Activated T-cell treated with anti-CD3 and anti-CD28 coated beads for 4 hours (primary cell): ENCODE measurements at places on chromosomes 2 and 18.

DNA sequence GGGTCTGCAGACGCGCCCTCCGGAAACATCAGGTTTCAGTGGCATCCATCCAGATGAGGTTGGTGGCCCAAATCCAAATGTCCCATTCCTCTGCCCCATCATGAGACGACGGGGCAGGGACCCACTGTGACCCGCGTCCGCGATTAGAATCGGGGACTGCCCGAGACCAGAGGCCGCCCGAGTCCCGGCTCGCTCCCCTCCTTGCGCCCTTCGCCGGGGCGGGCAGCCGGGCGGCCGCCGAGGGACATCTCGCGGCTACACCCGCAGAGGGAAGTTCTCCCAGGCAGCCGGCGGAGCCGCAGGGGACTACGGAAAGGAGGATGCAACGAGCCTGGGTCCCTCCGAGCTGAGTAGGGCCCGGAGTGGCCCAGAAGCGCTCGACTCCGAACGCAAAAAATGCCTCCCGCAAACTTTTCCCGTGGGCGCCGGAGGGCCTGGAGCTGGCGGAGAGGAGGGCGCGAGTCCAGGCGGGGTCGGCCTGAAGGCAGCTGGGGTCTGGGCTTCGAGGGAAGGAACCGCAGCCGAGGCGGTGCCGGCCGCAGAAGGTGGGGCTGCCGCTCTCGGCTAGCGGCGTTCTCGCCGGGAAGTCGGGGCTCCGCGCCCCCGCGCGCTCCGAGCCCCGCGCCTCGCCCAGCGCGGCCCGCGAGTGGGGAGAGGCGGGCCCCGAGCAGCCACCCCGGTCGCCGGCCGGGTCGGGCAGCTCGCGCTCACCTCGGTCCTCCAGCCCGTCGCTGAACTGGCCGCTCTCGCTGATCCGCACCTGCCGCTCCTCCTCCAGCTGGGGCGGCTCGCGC lies 580 bp downstream of the TMEM163 start:
- no peak for DNase-seq

DNA sequence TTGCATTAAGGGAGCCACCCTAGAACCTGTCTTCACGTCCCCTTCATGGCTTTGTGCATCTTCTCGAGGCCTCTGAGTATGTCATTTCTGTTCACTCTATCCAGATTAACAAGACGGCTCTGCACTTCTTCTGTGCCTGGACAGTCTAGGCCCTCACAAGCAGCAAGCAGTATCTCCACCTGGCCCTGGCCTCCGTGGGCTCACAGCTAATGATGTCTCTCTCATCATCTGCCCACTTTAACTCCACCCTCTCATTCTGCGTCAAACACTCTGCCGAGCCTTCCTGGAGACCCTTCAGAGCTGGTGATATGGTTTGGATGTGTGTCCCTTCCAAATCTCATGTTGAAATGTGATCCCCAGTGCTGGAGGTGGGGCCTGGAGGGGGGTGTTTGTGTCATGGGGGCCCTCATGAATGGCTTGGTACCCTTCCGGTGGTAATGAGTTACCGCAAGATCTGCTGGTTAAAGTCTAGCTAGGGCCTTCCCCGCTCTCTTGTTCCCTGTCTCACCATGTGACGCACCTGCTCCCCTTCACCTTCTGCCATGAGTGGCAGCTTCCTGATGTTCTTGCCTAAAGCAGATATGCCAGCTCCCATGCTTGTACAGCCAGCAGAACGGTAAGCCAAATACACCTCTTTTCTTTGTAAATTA lies 132.5 kb upstream of the ID2 start:
- DNase-seq: no peak

DNA sequence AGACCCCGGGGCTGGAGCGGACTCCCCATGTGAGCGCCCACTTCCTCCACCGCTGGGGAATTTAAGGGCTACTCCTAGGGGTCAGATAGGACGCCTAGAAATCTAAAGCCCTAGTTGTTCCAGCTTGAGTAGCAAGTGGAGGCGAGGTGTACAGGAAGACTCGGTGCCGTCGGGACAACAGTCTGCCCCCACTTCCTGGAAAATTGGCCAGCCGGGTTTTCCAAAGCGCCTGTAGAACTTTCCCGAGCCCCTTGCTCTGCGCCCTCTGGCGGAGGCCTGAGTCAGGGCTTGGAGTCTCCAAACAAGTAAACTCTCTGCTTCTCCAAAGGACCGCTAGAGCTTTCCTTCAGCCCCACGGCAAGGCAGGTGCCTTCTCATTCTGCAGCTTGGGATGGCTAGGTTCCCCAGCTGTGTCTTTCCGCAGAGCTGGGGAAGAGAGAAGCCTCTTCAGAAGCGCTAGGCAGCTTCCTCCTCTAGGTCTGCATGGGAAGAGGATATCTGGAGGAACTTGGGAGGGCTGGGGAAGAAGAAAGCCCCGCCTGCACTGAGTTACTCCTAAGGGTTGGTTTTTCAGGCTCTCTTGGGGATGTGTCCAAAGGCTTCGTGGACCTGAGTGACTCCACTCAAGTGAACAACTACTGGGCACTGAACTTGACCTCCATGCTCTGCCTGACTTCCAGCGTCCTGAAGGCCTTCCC lies 681 bp downstream of the SPR start:
- peak; percentile 34 for DNase-seq

DNA sequence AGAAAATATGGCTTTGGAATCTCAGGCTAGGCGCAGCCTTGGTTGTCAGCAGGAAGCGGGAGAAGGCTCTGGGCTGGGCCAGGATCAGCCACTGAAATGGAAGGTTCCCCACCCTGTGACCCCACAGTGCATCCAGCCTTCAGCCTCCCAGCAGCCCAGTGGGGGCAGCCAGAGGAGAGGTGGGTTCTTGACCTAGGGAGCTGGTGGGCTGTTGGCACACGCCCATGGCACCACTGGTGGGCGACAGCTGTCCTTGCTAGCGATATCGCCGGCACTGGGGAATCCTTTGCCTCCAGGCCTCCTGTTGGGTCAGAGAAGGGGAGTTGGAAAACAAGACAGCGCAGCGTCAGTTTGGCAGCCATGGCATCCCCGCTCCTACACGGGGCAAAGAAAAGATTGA lies 92.4 kb downstream of the KLHL29 start:
- no peak for DNase-seq

- no peak for DNase-seq
Observed at GRCh38 chr2:216477283-216478035, 21.2 kb upstream of the RPL37A start.

GRCh38 chr2:237259201-237259600 lies 154.8 kb downstream of the COL6A3 start:
- no peak for DNase-seq

DNA sequence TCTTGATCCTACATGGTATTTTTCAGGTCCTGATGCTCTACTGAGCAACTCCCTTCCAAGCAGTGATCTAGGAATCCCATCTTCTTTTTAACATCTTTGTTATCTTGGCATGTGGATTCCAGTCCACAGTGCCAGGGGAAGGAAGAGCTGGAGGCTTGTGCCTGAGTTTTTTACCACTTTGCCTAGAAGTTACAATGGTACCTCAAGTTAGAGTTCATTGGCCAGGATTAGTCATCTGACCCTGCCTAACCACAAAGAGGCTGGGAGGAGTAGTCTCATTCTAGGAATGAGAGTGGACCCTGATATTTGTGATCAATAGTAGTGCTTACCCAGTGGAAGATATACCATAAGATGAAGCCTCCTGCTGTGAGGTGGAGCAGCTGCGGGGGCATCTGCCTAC lies 109.3 kb downstream of the ADCYAP1 start:
- DNase-seq: no peak

- DNase-seq: no peak
Observed at GRCh38 chr2:190031969-190032618, 30.4 kb downstream of the MSTN start.

- no peak for DNase-seq
Observed at GRCh38 chr2:79860228-79861058, 347.6 kb downstream of the CTNNA2 start.

DNA sequence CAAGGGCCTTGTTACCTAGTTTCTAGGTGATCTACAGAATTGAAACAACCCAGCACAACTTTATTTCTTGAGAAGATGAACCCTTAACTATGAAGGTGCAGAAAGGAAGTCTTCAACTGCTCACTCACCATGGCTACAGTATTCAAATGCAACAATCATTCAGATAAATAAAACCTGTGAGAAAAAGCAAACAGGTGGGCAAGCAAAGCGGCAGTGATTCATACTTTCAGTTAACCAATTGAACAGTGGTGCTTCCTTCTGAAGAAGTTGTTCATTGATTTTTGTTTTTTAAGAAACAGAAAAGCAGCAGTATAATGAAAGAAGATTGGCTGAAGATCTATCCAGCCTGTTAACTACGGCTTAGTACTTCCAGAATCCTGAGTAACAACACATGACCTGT lies 43.5 kb downstream of the SLC35F5 start:
- no peak for DNase-seq

GRCh38 chr2:103007086-103007485 lies 245.3 kb downstream of the TMEM182 start:
- DNase-seq: no peak
